ENCODE measurements at places on chromosomes 13 and 19.
A peak's percentile ranks its signal among the peaks of the same experiment; 100 is the strongest.

DNA sequence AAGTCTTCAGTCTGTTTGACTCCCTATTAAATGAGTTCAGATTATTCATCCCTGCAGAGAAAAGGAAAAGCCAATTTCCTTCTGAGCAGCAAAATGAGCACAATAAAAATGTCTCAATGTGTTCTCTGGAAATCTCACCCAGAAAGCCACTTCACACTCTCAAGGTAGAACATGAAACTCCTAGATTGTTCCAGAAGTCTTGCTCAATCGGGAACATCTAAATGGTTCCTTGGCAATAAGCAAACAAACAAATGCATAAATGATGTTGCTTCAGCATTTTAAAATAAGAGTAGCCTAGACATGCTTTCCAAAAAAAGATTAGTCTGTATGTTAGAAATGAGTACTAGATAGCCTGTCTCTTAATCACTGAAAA, 59.7 kb upstream of the TNFRSF19 start:
- no peak for DNase-seq

- DNase-seq, result no peak
These were observed 267.5 kb upstream of the ARGLU1 start for GRCh38 chr13:106835477-106835876.

- no peak for DNase-seq
These were observed 14.3 kb downstream of the GAS6 start for GRCh38 chr13:113849546-113849945.

DNA sequence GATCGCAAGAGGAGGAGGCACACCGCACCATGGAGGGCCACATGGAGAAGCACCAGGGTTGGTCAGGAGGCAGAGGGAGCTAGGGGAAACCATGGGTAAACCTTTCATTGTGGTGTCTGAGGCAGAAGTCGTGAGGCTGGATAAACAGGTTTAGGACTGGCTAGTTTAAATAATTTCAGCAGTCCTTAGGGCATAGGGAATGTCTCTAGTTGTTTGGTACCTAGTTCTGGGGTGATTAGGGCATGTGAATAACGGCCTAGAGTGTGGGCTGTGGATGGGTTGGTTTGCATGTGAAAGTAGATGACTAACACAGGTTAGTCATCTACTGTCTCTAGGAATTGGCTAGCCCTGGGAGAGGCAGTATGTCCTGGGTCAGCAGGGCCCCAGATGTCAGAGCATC, 102.3 kb downstream of the STOML3 start:
- no peak for DNase-seq

DNA sequence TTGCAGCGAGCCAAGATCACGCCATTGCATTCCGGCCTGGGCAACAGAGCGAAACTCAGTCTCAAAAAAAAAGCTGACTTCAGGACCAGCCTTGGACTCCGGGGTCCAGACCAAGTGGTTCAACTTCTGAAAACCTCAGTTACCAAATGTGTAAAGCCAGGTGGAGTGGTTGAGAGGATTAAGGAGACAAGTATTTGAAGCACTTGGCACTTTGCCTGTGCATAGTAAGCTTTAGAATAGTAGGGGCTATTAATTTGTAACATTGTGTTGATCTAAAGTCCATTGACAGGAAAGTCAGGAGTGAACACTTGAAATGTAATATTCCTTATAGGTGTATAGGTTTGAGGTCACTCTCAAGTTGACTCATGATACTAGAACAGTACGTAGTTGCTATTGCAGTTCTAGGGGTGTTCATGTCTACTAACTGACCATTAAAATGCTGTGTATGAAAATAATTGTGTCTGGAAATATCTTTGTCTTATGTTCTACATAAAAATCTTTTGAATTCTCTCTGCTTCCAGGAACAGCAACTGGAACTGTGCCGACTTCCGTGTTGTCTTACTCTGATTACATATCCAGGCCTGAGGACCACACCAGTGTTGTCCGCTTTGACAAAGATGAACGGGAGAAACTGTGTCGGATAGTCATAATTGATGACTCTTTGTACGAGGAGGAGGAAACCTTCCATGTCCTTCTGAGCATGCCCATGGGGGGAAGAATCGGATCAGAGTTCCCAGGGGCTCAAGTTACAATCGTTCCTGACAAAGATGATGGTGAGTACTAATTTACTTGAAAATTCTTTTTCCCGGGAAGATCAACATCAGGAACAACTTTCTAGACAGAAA, 97.4 kb downstream of the FREM2 start:
- DNase-seq, result no peak

GRCh38 chr13:111484141-111484925, 163.9 kb downstream of the TEX29 start:
- DNase-seq, result peak; percentile 43

DNA sequence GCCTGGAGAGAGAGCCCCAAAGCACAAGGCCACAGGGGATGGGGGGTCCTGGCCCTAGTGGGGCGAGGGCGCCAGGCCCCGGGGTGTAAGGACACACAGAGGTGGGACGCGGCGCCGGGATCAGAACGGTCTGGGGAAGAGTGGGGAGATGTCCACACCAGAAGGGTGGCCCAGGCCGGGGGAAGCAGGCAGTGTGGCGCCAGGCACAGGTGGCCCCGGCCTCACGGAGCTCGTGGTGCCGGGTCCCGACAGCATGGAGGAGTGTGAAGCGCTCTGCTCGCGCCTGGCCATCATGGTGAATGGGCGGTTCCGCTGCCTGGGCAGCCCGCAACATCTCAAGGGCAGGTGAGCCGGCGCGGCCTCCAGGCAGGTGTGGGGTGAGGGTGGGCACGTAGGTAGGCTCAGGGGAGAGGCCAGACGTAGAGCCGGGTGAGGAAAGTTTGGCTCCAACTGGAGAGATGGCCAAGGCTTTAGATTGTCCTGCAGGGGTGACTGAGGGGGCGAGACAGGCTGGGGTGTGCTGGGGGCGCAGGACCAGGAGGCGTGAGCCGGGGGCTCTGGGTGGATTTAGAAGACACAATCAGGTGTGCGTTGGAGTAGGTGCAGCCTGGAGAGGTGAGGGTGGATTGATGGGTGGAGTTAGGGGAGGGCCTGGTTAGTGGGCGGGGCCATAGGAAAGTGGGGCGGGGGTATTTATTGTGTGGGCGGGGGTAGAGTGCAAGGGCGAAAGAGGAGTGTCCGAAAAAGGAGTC, 2.9 kb upstream of the ARHGAP45 start:
- no peak for DNase-seq

Data from upper lobe of right lung (tissue), 1 donor.